ENCODE measurements at places on chromosomes 4 and X.

DNA sequence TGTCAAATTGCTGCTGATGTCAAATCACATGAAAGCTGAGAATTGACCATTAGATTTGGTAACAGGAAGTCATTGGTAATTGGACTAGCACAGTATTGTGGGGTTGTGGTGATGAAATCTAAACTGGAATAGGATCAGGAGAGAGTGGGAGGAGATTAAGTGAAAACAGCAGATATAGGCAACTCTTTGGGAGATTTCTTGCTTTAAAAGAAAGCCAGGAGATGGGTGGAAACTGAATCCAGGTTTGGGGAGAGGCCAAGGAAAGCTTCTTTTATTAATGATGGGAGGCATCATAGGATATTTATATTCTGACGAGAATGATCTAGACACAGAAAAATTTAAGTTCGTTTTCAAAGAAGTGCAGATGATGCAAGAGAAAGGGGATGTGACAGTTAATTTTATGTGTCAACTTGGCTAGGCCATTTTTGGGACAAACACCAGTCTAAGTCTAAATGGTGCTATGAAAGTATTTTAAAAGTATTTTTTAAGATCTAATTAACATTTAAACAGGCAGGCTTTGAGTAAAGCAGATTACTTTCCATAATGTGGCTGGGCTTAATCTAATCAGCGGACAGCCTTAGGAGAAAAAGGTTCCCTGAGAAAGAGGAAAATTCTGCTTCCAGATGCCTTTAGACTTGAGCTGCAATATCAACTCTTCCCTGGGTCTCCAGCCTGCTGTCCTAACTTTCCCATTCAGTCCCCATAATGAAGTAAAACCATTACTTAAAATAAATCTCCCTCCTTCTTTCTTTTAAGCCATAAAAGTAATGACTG lies 24.7 kb downstream of the SEC24D start:
- peak; percentile 5 for DNase-seq

- DNase-seq = peak; percentile 58
These were observed 1.1 kb downstream of the SLC9B2 start for GRCh38 chr4:103075435-103075893.

GRCh38 chrX:77484045-77484444 lies 36.9 kb downstream of the FGF16 start:
- no peak for DNase-seq

- peak; percentile 37 for DNase-seq
These were observed 417.7 kb downstream of the MAPK10 start for GRCh38 chr4:85942107-85942506.

GRCh38 chr4:19791422-19792123 lies 460.1 kb upstream of the SLIT2 start:
- no peak for DNase-seq

- DNase-seq = no peak
These were observed 56.2 kb downstream of the VCX3B start for GRCh38 chrX:8520791-8521190.

DNA sequence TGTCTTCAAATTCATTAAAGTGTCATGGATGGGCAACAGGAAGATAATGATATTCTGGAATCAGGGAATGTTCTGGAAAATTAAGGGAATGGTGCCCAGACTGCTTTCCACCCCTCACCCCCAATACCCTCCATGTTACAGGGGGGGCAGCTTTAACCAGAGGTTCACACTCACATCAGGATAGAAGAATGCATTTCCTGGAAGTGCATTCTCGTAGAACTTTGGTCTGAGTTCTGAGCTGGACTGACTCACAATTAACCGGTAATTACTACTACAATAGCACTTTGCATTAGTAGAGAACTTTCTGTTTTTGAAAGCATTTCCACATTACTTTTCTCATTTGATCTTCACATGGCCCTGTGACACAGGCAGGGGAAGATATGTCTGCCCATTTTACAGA lies 52.5 kb upstream of the SHISA3 start:
- no peak for DNase-seq

DNA sequence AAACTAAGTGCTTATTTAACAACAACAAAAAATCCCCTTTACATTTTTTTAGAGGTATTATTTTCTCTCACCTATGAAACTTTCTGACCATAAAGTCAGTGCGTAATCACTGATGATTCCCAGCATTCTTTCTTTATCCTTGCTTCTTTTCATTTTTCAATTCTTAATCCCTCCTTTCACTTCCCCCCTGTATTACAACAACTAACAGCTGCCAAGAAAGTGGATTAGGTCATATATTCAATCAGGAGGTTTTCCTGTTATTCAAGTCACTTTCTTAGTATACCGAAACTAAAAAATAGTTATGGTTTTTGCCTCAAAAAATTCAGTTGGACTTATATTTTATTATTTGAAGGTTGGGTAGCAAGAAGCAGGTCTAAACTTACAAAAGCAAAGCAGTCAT lies 2.1 kb upstream of the STAP1 start:
- DNase-seq = no peak

GRCh38 chr4:126895988-126896570 lies 736.7 kb upstream of the INTU start:
- DNase-seq = no peak

DNA sequence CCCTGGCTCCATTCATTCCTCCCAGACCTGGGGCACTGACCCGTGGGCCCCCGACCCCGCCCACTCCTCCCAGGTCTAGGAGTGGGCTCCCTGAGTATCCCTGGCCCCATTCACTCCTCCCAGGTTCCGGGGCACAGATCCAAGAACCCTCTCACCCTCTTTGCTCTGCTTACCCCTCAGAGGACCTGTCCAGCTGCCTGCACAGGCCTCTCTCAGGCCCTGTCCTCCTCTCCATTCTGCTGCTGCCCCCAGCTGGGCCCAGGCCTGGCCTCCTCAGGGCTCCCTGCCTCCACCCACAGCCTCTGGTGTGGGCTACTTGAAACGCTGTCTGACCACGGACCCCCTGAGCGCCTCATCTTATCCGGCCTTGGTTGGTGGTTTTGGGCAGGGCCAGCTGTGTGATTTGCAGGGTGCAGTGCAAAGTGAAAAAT lies 217.7 kb upstream of the PSAPL1 start:
- no peak for DNase-seq

- no peak for DNase-seq
These were observed 22.8 kb downstream of the PDLIM3 start for GRCh38 chr4:185512516-185512915.

DNA sequence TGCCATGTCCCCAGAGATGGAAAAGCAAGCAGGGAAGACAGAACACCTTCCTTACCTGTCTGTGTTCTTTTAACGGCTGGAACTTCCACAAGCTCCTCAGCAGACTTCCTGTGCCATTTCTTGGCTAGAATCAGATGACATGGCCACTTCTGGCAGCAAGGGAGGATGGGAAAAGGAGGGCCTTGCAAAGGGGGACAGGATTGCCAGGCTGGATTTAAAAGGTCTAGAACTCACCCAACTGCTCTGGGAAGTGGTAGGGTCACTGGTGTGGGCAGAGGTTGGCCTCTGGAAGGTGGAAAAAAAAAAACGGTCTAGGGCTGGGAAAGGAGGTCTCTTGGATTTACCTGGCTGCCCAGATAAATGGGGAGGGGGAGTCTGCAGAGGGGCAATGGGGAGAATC lies 1.6 kb upstream of the USP11 start:
- peak; percentile 0 for DNase-seq

- DNase-seq = peak; percentile 34
These were observed 131.7 kb downstream of the EPHA5 start for GRCh38 chr4:65538571-65538970.

DNA sequence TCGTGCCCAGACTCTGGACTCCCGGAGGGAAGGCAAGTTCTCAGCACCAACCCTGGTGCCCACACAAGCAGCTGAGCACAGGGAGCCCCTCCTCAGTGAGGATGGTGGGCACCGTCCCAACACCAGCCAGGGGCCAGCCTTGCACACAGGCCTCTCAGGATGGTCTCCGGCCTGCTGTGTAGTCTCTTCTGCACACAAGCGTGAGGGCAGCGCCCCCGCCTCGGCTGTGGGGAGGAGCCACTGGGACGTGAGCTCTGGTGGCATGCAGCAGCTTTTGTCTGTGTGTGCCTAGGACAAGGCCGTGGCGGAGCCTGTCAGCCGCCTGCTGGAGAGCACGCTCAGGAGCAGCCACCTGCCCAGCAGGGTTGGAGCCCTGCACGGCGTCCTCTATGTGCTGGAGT lies 16.1 kb upstream of the MSANTD1 start:
- no peak for DNase-seq

DNA sequence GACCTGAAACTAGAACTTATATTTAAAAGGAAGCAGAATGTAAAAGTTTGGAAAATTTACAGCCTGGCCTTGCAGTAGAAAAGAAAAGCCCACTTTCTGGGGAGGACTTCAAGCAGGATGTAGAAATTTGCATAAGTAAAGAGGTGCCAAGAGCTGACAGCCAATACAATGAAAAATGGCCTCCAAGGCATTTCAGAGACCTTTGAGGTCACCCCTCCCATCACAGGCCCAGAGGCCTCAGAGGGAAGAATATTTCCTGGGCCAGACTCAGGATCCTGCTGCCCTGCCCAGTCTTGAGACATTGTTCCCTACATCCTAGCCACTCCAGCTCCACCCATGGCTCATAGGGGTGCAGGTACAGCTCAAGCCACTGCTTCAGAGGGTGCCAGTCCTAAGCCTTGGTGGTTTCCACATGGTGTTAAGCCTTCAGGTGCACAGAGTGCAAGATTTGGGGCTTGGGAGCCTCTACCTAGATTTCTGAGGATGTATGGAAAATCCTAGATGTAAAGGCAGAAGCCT lies 518.9 kb upstream of the INTU start:
- no peak for DNase-seq

DNA sequence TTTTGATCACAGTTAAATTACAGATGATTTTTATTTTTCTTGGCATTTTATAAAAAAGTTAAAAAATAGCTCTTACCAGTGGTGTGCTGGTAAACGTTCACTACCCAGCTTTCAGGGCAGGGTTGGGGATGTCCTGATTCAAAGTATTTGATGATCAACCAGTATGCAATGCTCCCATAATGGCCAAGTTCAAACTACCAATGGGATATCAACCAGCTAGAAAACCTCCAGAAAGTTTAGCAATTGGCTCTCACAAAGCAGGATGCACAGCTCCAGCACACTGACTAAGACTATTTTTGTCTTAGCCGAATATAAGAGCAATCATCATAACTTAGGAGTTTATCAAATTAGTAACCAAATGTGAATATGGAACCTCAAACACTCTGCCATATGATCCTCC lies 108.0 kb upstream of the PDE5A start:
- no peak for DNase-seq

DNA sequence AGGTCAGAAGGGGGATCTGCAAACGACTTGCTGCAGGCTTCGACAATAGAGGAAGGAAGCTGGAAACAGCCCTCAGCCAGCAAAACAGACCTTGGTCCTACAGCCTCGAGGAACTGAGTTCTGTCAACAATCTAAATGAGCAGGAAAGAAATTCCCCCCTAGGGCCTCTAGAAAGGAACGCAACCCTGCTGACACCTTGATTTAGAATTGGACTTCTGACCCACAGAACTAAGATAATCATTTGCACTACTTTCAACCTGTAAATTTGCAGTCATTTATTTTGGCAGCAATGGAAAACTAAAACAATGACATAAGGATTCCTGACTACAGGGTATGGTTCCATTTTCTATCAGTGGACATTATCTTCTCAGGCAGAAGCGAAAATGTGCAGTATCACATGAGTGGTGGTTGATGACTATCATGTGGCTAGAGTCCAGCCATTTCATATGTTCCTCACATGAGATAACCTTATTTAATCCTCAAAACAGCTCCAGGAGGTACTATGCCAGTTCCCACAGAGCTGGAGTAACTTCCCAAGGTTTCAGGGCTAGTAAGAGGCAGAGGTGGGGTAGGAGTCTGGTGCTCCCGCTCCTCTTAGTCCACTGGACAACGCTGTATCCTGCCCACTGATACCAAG lies 61.6 kb downstream of the SAT1 start:
- peak; percentile 88 for DNase-seq

DNA sequence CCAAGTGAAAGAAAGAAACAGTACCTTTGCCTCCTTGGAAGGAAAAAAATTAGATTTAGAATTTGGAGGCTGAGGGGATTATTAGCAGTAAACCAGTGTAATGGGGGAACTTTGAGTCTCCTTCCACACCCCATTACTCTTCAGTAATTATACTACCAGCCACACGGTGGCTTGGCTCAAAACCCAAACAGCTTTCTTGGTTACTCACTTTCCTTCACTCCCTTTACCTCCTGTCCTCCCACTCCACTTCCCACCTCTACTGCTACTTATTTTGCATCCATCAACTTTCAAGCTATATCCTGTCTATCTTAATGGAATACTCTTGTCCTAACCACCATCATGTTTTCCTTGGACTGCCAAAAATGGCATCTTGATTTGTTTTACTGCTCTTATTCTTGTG lies 310.6 kb upstream of the AADAT start:
- peak; percentile 38 for DNase-seq

DNA sequence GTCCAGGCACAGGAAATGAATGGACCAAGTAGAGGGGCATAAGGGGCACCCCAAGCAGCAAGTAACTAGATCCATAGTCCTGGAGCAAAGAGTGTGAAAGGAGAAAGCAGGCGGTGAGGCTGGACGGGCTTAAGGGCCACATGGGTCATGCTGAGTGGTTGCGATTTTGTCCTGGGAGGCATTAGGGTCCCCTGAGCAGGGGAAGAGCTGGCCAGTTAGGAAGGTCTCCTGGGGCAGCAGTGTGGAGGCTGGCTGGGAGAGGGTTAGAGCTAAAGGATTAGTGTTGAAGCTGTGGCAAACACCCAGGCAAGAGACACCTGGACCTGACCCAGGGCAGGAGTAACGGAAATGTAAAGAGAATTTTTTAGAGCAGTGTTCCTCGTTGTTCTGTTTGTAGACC lies 26.5 kb downstream of the MYOZ2 start:
- no peak for DNase-seq

- peak; percentile 58 for DNase-seq
These were observed 44.1 kb downstream of the DTHD1 start for GRCh38 chr4:36325499-36325898.

- DNase-seq = no peak
These were observed 14.0 kb downstream of the RBMX start for GRCh38 chrX:136866337-136867095.

DNA sequence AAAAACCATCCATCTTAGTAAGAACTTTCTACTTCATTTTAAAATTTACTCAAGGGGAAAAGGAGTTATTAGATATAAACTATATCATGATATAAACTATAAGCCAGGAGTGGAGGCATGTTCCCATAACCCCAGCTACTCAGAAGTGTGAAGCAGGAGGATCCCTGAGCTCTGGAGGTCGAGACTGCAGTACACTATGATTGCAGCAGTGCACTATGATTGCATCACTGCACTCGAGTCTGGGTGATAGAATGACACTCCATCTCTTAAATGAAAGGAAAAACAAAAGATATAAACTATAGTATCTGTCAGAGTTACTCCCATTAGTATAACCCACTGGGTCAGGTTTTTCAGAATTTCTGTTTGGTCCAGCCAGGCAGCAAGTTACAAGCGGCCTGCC lies 47.6 kb downstream of the RPS3A start:
- peak; percentile 58 for DNase-seq

- no peak for DNase-seq
These were observed 173.5 kb downstream of the NKX6-1 start for GRCh38 chr4:84325625-84326024.

GRCh38 chr4:94744850-94745249 lies 12.9 kb upstream of the BMPR1B start:
- no peak for DNase-seq
